Stimulated activated CD8-positive, alpha-beta memory T cell treated with anti-CD3 and anti-CD28 coated beads, Interleukin-4, amount 100 ng/mL, for 4 hours (primary cell): ENCODE measurements at places on chromosomes 12 and 14.

GRCh38 chr12:6535697-6535946 is 1.3 kb downstream of the GAPDH start:
- no peak for DNase-seq

DNA sequence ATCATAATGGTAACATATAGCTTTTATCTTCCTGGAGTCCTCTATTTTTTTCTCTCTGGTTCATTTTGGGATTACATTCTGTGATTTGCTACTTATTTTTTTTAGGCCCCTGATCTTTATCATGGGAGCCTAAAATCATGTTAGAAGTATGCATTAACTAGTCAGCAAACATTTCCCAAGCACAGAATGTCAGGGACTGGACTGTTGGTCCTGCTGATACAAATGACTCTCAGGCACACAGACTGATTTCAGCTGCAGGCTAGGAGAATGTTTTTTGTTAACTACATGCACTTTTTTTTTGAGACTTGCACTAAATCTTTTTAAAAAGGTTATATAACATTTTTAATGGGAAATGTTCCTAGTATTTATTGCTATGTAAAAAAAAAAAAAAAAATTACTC is 131.1 kb downstream of the ACSS3 start:
- no peak for DNase-seq

DNA sequence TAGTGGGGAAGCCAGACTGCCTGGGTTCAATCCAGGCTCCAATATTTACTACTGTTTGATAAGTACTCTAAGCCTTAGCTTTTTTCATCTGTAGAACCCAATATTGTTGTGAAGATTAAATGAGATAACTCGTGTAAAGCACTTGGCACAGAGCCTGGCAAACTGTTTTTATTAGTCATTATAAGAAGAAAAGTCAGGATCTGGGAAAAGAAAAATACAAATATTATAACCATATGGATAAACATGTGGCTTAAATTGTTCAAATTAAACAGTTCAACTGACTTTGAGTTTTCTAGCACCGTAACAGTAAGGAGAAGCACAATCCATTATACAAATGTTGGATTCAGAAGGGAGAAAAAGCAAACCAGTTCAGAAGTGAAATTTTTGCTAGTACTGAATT is 22.0 kb upstream of the CDK17 start:
- DNase-seq: no peak

DNA sequence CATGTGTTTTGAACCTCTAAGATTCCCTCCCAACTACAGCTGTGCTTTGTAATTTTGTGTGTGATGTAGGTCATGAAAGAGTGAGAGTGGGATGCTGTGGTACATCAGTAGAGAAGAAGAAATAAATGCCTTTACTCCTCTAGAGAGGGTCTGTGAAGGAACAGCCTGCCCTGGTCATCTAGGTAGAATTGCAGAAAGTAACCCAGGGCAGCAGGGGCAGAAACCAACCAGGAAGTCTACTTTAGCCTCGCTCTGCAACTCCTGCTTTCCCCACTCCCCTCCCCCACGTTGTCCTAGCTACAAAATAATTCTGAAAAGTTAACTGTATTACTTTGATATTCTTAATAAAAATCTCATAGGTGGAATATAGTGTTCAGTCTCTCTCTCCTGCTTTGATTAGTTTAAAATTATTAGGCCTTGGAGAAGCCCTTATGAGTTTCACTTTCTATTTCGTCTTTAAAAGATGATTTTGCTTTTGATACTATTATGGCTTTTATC is 7.5 kb downstream of the TBK1 start:
- no peak for DNase-seq

DNA sequence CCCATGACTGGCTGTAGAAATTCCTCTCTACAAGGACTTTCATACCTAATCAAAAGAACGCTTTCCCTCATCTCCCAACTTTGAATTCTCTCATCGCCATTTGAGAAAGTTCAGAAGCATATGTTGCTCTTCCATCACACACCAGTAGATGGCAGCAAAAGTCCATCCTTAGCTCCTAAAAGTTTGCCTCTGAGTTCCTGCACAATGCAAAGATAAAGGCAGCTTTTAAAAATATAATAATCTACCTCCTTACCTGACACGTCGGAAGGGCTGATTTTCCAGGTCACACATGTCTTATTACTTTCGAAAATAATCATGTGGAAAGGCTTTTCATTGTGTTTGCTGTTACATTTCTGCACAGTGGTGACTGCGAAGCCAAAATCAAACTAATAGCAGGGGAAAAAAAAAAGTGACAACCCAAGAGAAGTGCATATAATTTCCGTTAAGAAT is 456.7 kb upstream of the SEL1L start:
- no peak for DNase-seq

DNA sequence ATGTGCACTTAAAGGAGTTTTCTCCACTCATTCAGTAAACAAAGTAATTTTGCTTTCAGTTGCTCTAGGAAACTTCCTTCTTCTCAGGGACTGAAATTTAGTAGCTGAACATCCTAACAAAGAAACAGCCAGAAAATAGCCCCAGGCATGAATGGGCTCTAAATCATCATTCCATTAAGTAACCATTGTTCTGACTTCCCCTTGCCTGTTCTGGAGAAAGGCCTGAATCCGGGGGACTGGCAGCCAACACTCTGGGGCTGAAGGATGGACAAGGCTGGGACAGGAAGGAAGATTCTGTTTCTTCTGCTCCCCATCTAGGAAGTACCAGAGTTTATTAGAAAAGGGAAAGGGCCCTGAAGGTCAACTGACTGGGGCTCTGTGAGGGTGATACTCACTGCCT is 104.5 kb downstream of the ESRRB start:
- no peak for DNase-seq

GRCh38 chr14:50736932-50737419 is 68.9 kb upstream of the SAV1 start:
- no peak for DNase-seq

- DNase-seq: no peak
These were observed 175.1 kb downstream of the TMEM132C start for GRCh38 chr12:128442096-128442495.

GRCh38 chr12:77925536-77926108 is 94.9 kb downstream of the NAV3 start:
- DNase-seq: no peak

GRCh38 chr12:126337556-126338441 is 1272.6 kb downstream of the AACS start:
- no peak for DNase-seq

- no peak for DNase-seq
These were observed 92.7 kb upstream of the DNM1L start for GRCh38 chr12:32586390-32586789.

- no peak for DNase-seq
These were observed 24.5 kb upstream of the SPTLC2 start for GRCh38 chr14:77640756-77641533.

- no peak for DNase-seq
These were observed 4.1 kb upstream of the RHOJ start for GRCh38 chr14:63200035-63200740.

DNA sequence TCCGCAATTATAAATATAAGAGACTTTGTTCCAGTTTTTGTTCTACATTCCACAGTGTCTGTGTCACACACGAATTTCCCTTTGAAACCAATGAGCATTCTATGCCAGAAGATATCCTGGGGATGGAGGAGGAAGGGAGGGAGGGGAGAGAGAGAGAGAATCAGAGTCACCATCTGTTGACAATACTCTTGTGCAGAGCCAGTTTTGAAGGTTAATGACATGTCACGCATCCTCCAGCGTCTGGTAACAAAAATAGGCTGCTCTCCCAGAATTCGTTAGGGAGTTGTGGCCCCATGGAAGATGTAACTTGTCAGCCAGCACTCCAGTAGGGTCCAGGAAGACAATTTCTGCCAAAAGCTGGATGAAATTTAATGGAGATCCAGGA is 213.5 kb upstream of the KRR1 start:
- no peak for DNase-seq

DNA sequence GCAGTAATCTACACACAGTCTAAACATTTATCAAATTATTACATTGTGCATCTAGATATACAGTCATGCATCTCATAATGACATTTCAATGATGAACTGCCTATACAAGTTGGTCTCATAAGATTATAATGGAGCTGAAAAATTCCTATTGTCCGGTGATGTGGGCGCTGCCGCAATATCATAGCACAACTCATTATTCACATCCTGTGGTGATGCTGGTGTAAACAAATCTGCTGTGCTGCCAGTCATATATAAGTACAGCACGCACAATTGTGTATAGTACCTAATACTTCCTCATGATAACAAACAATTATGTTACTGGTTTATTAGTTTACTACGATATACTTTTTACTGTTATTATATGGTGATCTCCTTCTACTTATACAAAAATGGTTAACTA is 768.8 kb upstream of the NOVA1 start:
- no peak for DNase-seq
